ENCODE measurements at places on chromosomes 2 and 18. TPM values are rescaled to one million over a fixed set of nuclear protein-coding genes. Genes with fewer than 3 reads are reported as not detected.
A peak's percentile ranks its signal among the peaks of the same experiment; 100 is the strongest.

- DNase-seq, result no peak
Measured at GRCh38 chr2:86695053-86695691, 24.9 kb upstream of the RMND5A start.

GRCh38 chr2:238868616-238869292, 20.9 kb downstream of the TWIST2 start:
- DNase-seq, result no peak

DNA sequence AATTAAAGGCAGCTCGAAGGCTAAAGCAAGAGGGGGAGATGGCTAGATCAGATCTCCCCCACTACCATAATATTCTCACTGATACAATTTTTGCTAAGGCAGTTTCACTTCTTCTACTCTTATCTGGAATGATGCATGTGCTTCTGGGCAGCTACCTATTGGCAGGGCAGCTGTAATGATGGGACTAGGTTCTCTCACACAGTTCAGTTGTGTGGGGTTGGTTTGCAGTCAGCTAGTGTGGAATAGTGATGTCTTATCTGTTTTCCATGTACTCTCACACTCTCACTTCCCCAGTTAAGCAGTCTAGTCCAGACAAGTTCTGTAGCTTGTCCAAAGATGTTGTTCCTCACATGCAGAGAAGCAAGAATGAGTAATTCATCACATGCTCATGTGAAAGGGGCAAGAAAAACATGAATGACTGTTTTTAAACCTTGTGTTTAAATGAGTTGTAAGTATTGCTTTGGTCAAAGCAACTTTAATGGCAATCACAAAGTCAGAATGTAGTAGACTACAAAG, 836.1 kb downstream of the CBLN2 start:
- no peak for DNase-seq

- no peak for DNase-seq
Measured at GRCh38 chr18:78979730-78980278, at the start of gene SALL3. SALL3 (plus strand) TSS chr18:78979818; CDS start chr18:78980275, 457 bp downstream.

- no peak for DNase-seq
Measured at GRCh38 chr18:27175914-27176313, 9.2 kb downstream of the CHST9 start.

DNA sequence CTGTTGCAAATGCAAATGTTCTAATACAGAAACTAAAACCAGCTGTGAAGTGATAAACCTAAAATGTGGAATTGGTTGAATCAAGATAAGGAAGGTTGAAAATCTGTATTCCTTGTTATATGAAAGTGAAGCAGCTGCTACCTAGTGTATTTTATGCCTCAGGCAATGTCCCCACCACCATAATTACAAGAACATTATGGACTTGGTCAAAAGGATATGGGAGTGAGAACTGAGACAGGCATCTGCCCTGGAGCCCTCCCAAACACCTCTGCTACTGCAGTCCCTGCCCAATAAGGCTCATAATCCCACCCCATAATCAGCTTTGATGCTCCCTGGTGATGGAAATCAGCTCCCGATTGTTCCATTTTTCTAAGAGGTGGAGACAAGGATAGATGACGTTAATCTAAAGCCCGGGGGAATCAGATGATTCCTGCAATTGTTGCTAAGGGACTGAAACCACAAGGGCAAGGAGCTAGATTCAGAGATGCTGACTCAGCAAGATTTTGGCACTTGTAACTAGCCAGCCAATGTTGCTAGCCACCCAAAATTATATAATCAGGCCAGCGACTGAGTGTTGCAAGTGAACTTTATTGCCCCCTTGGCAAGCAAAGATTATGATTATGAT, 69.5 kb downstream of the EVA1A start:
- no peak for DNase-seq

GRCh38 chr2:37786191-37786698, 114.8 kb upstream of the CDC42EP3 start:
- DNase-seq, result no peak

- no peak for DNase-seq
Measured at GRCh38 chr2:217052856-217053577, 193.2 kb upstream of the TNP1 start.

The HRH4 gene
- polyA plus RNA-seq, result not detected

- no peak for DNase-seq
Measured at GRCh38 chr2:241255542-241256167, 59.8 kb downstream of the HDLBP start.

DNA sequence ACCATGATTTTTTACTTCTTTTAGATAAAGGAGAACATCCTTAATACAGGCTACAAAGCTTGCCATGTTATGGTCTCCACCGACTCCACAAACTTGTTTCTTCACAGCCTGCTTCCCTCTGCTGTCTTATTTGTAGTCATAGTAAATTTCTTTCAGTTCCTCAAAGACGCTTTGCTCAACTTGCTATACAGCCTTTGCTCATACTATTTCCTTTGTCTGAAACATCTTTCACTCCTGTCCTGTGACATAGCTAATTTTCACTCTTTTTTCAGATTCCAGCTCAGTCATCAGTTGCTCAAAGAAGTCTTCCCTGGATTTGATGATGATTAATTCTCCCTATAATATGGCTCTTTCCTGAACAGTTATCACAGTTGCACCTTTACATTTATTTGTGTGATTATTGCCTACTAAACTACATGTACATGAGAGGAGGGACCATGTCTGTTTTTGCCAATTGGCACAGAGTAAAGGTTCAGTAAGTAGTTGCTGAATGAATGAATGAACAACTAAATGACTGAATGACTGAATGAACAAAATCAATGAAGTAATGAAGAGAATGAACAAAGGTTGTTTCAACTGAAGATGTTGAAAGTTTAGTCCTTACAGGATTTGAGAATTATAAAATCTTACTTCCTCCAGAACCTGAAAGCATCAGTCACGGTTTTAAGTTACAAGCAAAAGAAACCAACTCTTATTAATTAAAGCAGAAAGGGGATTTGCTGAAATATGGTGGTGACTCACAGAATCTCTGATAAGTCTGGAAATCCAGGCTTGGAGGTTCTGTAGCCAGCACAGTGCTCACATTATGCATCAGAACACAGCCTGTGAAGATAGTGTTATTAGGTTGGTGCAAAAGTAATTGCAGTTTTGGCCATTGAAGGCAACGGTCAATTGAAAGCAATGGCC, 186.4 kb upstream of the FAM98A start:
- no peak for DNase-seq

DNA sequence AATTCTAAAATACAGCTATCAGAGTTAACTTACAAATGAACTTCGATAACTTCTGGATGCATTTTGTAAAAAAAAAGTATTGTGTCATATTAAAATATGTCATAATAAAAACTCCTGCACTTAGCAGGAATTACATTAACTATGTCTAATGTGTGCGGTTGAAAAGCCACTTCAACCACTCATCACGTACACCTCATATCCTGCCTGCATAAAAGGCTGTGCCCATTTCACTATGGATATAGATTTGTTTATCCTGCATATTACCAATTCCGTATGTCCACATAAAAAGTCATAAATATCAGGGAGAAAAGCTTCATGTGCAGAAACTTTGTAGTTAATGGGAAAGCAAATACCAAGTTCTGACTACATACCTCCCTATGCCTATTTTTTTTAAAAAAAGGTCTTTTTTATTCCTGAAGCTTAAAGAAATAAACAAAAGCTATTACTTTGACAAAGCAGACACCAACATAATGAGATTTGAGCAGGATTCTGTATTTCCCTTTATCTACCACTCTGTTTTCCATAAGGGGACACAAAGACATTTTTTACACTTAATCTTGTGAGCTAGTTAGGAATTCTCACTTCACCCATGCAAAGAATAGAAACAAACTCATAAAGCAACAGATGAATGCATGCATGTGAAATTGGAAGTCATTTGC, 96.1 kb downstream of the PPP1R1C start:
- no peak for DNase-seq

GRCh38 chr2:14952400-14952963, 320.0 kb downstream of the LRATD1 start:
- DNase-seq, result no peak

- no peak for DNase-seq
Measured at GRCh38 chr2:178227187-178227586, 32.9 kb downstream of the OSBPL6 start.

- DNase-seq, result no peak
Measured at GRCh38 chr18:48077291-48077690, 146.8 kb upstream of the SMAD2 start.

DNA sequence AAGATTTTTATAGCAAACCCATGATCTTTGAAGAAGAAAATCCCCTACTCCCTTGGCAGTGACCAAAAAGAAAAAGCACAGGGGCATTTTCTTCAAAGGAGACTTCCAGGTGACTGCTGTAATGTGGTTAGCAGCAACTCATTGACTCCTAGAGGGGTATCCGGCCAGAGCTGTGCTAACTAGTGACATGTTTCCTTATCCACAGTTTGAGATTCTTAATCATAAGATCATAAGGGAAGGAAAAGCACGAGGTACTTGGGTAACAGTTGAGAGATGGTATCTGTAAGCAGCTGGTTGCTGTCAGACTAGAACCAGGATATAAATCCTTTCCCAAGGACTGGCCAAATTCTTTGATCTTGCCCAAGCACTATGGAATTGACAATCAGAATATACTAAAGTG, 124.7 kb downstream of the MREG start:
- no peak for DNase-seq

The MAPRE2 gene
- 35.1 TPM for polyA plus RNA-seq

DNA sequence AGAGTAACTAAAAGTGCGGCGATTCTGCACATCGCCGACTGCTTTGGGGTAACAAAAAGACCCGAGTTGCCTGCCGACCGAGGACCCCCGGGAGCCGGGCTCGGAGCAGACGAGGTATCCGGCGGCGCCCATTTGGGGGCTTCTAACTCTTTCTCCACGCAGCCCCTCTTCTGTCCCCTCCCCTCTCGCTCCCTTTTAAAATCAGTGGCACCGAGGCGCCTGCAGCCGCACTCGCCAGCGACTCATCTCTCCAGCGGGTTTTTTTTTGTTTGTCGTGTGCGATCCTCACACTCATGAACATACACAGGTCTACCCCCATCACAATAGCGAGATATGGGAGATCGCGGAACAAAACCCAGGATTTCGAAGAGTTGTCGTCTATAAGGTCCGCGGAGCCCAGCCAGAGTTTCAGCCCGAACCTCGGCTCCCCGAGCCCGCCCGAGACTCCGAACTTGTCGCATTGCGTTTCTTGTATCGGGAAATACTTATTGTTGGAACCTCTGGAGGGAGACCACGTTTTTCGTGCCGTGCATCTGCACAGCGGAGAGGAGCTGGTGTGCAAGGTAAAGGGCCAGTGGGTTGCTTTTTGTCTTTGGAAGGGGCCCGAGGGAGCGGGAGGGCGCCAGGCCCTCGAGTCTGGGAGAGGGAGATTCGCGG, 1.4 kb downstream of the TRIB2 start:
- no peak for DNase-seq

DNA sequence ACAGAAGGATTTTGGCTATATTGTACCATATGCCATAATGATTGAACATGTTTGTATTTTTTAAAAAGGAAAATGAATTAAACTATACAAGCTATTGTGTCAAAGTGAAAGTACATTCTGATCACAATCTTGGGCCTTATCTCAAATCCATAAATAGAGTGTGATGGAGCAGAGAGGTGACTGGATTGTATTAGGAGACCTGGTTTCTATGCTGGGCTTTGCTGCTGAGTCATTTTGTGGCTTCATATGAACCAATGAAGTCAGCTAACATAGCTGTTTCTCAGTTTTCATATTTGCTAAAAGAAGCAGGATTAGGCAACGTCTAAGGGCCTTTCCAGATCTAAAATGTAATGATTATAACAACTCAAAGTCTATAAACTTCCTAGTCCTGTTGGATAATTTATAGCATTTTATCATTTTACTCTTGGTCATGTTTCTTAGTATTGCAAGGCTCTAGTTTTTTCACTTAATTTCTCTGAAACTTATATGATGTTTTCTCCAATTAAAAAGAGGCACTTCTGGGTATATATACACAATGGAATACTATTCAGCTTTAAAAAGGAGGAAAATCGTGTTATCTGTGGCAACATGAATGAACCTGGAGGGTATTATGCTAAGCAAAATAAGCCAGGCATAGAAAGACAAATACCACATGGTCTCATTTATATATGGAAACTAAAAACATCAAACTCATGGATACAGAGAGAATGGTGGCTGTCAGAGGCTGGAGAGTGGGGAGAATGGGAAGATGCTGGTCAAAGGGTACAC, 112.3 kb downstream of the MEP1B start:
- no peak for DNase-seq

GRCh38 chr2:49934481-49934880, 780.2 kb upstream of the FSHR start:
- DNase-seq, result no peak

DNA sequence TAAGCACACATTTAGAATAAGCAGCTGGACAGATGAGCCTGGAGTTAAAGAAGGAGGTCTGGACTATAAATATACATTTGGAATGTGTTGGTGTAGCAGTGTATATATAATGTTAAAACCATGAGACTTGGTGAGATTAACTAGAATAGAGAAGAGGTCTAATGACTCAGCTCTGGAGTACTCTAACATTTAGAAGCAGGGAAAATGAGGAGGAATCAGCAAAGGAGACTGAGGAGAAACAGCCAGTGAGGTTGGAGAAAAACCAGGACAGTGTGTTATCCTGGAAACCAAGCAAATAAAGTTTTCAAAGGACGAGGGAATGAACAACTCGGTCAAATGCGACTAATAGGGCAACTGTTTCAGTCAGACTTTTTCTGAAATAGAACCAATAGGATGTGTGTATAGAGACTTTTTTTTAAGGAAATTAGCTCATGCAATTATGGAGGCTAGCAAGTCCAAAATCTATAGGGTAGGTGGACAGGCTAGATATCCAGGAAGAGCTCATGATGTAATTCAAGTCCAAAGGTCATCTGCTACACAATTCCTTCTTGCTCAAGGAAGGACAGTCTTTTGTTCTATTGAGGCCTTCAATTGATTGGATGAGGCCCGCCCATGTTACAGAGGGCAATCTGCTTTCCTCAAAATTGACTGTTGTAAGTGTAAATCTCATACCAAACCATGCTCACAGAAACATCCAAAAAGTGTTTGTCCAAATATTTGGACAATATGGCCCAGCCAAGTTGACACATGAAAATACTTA, 10.8 kb upstream of the SESTD1 start:
- peak; percentile 24 for DNase-seq

DNA sequence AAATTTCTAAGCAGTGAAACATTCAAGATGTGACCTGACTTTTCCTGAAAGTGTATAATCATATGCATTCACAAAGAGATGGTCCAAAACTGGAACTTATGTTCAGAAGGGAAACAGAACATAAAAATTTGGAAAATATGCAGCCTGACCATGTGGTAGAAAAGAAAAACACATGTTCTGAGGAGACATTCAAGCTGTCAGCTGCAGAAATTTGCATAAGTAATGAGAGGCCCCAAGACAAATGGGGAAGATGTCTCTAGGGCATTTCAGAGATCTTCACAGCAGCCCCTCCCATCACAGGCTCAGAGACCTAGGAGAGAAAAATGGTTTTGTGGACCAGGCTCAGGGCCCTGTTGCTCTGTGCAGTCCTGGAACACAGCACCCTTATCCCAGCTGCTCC, 123.8 kb downstream of the RPIA start:
- DNase-seq, result no peak

GRCh38 chr2:61193670-61194561, 31.9 kb downstream of the C2orf74 start:
- DNase-seq, result no peak

The SLC39A10 gene
- polyA plus RNA-seq, result 22.4 TPM

GRCh38 chr2:28610583-28611201, 114.8 kb downstream of the PLB1 start:
- no peak for DNase-seq

The TNFRSF11A gene
- 2.8 TPM for polyA plus RNA-seq

- DNase-seq, result no peak
Measured at GRCh38 chr18:71105078-71105819, 816.4 kb downstream of the SOCS6 start.

The ARHGAP15 gene
- 11.2 TPM for polyA plus RNA-seq

GRCh38 chr2:43313642-43314017, 87.2 kb upstream of the ZFP36L2 start:
- no peak for DNase-seq

- no peak for DNase-seq
Measured at GRCh38 chr2:95023222-95023597, 2.3 kb upstream of the MAL start.
